ENCODE measurements at places on chromosomes 12 and 14.
A peak's percentile ranks its signal among the peaks of the same experiment; 100 is the strongest.

DNA sequence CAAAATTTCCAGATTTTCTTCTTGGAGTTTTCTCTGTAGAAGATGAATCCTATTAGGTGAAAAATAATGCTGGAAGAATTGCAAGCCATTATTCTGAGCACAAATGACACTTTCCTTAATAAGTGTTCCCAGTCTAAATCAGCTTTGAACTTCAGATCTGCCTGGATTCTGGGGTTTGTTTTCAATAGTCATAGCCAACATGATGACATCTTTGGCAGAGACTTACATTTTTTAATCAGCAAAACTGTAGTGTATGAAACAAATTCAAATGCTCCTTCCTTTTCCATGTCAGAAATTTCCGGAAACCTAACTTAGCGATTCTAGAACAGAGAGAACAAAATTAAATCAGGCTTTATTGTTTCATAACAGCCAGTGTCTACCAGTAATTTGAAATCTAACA is 88.5 kb downstream of the TSPAN8 start:
- DNase-seq, result no peak

- DNase-seq, result no peak
Observed at GRCh38 chr12:115000038-115000437, 316.1 kb upstream of the TBX3 start.

DNA sequence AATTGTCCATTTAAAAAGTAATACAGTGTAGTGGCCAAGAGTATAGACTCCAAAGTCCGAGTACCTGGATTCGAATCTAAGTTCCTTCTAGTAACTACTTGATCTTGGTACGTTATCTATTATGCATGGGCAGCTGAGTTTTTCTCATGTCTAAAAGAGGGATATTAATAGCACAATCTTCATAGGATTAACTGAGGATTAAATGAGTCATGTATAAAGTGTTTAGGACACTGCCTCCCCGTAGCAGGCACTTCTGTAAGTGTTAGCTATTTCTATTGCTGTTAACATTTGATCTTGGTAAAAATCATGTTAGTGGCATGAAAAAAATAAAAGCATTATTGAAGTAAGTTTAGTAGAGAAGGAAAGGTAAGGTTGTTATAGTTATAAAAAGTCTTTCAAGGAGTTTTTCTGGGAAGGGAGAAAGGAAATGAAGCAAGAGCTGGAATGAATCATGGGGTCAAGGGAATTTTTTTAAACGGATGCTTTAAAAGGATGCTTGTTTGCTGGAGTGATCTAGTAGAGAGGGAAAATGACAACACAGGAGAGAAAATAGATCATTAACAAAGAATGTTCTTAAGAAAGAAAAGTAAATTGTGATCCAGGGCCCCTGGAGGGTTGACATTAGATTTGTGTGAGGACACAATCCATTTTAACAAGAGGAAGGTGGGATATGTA is 502.2 kb upstream of the USP15 start:
- peak; percentile 59 for DNase-seq

- DNase-seq, result no peak
Observed at GRCh38 chr12:40752011-40752410, 59.8 kb downstream of the CNTN1 start.

- no peak for DNase-seq
Observed at GRCh38 chr12:28316049-28316448, 125.8 kb downstream of the CCDC91 start.

- DNase-seq, result no peak
Observed at GRCh38 chr12:26976687-26977086, 37.5 kb downstream of the TM7SF3 start.

- peak; percentile 15 for DNase-seq
Observed at GRCh38 chr12:56469007-56469930, 891 bp downstream of the SPRYD4 start.

- no peak for DNase-seq
Observed at GRCh38 chr12:88424791-88425730, 155.2 kb downstream of the KITLG start.

GRCh38 chr12:77782034-77782433 is 48.7 kb upstream of the NAV3 start:
- no peak for DNase-seq

DNA sequence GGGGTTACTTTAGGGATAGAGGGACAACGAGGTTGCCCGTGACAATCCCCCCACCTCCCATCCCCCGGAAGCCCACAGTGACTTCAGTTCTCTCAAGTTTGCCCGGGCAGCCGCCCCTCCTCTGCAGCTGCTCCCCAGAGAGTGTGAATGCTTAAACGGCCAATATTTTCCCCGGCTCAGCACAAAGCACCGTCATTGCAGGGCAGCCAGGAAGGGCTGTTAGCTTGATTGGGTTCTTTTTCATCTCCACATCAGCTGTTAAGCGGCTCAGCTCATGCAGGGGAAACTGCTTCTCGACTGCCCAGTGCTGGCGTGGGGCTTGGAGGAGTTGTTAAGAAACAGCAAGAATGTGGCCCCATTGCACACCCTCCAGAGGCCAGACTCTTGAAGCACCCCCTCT is 120.5 kb upstream of the NCOR2 start:
- peak; percentile 73 for DNase-seq

- no peak for DNase-seq
Observed at GRCh38 chr14:76719666-76720065, 41.6 kb upstream of the VASH1 start.

DNA sequence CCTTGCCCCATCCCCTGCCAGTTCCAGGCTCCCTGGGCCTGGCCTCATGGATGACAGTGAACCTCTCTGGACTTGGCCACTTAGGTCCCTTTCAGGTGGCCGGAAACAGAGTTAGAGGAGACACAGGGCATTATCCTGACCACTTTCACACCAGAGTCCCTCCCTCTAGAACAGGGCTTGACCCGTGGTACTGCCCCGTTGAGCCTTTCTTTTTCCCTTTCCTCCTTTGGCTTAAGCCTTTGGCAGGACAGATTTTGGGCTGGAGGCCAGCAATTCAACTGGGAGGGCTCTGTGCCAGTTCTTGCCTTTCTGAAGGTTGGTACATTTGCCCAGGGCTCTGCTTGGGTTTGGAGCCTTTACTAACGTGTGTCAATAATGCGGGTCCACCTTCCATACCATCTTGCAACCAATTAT is 22.8 kb downstream of the TPCN1 start:
- peak; percentile 74 for DNase-seq

GRCh38 chr12:13816394-13816793 is 165.0 kb downstream of the GRIN2B start:
- no peak for DNase-seq

DNA sequence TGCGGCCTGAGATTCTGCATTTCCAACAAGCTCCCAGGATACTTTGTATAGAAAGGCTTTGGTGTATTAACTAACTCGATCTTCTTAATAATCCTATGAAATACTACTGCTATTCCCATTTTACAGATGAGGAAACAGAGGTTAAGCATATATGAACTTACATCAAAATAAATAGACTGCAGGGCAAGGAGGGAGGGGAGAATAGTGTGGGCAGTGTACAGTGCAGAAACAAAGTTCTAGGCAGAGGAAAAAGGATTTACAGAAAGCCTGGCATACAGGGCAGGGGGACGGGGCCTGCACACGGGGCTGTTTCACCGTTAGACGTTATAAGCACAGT is 19.0 kb downstream of the NINJ2 start:
- no peak for DNase-seq

GRCh38 chr12:96365604-96366380 is 34.4 kb downstream of the CDK17 start:
- DNase-seq, result no peak

DNA sequence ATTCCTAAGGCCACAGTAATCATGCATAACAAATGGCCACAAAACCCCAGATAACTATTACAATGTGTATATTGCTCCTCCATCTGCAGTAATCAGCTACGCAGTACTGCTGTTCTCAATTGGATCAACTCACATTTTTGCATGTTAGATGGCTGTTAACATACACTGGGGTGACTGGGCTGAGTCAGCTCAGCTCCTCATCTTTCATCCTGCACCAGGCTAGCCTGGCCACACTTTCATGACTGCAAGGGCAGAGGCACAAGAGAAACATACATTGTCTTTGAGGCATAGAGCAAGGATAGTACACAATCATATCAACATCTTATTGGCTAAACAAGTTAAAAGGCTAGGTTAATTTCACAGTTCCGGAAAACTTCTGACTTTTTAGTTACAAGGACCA is 306.6 kb downstream of the SLC6A15 start:
- no peak for DNase-seq

DNA sequence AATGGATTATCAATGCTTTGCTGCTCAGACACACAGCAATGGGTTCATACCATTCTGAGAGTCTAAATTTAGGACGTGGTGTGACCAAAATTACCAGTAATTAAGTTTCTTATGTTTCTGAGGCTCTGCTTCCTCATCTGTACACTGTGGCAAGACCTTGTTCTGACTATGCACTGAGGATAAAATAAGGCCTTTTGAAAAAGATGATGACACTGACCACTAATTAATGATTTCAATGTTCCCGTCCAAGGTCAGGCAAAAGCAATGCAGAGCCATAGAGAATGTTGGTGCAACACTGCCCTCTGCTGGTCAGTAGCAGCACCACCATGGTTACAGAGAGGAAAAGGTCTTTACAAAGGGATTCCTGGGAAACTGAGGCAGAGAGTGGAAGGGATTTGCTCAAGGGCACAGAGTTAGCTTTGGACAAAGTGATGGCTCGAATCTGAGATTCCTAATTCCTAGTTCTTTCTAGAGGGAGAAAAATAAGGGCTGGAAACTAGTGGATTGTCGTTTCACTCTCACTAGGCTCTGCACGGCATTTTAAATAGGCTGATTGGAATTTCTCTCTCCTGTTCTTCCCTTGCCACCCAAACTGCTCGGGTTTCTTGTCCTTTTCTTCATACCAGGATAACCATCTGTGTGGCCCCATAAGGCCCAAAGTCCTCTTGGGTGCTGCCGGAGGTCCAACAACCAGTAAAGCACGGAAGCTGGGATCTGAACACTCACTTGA is 22.3 kb upstream of the P2RX7 start:
- DNase-seq, result peak; percentile 69

GRCh38 chr12:122399592-122400373 is 22.7 kb downstream of the CLIP1 start:
- DNase-seq, result peak; percentile 93

GRCh38 chr12:7205091-7205490 is 15.6 kb downstream of the PEX5 start:
- no peak for DNase-seq

- DNase-seq, result no peak
Observed at GRCh38 chr14:101197595-101198397, 294.3 kb upstream of the RTL1 start.

DNA sequence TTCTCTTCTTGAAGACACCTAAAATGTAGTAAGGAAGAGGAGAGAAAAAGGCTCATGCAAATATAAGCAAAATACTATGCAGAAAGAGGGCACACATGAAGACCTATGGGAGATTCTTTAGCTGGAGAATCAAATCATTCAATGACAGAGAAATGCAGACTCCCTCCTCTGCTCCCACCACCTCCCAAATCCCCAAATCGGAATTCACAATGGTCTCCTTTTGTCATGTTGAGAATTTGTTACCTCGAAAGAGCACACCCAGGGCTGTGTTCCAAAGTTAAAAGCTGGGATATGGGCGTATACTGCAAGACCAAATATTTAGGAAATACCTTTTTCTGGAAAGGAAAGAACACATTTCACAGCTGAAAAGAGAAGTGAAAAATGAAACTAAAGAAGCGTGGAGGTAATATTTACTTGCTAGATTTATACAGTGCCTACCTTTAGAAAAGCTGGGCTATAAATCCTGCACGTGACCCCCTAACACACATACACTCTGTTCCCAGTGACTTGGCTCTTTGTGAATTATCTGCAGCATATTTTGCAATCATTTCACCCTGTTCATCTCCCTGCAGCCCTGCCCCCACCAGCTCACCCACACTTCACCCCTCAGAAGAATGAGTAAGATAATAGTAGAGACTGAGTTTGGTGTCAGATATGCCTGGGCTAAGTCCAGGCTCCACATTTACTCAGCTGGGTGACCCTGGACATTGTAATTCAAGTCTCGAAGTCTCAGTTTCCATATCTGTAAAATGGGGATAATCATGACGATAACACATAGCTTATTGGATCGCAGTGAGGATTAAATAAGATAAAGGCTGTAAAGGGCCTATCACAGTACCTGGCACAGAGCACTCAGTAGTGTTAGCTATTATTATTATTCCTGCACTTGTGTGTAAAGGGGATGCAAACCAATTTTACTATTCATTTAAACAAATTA is 2.9 kb upstream of the CACNA1C start:
- no peak for DNase-seq

DNA sequence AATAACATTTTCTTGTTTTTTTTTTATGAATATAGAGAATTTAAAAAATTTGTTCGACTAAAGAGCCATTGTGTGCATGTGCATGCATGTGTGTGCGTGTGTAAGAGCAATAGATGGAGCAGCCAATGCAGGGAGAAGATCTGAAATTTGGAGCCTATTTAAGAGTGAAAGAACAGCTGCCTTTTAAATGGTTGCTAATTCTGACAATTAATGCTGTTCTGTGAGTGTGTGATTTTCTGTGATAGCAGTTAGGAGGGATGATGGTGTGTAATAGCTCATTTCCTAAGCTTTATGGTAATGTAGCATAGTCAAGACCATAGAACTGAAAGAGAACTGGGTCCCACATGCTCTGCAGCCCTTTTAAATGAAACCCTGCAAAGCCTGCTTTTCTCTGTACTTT is 137.9 kb downstream of the NRXN3 start:
- no peak for DNase-seq

- DNase-seq, result no peak
Observed at GRCh38 chr14:96953087-96953874, 156.1 kb downstream of the VRK1 start.

DNA sequence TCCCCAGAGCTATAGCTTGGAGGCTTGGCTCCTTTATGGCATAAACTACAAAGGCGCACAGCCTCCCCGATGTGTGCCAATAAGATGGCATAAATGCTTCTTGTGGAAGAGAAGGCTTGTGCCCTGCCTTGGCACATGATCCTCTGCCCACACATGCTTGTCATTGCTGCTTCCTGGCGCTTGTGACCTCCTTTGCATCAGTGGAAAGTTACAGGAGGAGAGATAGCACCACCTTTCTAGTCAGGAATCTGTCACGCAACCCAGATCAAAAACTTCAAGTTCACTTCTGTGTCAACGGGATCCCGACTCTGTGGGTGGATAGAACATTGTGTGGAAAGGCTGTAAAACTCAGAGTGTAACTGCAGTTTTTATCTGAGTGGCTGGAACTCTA is 183.8 kb upstream of the HIF1A start:
- DNase-seq, result no peak

DNA sequence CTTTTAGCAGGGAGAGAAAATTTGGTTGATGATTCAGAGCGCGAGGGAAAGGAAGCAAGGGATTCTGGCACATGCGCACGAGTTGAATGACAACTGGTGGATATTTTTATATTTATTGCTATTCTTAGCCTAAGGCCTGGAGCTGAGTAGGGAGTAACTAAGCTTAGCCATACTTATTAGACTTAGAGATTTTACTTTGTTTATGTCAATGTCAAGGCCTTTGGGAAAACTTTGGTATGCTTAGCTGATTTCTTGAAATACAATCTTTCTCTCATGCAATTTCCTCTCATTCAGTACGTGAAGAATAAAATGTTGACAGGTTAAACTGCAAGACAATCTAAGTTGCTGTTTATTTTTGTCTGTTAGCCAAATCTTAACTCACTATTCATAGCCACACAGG is 101.1 kb downstream of the CRADD start:
- DNase-seq, result no peak

All from A673 (cell line).